ENCODE measurements at places on chromosomes 13 and 19.

- DNase-seq: no peak
These were observed 673 bp downstream of the CTU1 start for GRCh38 chr19:51107406-51108065.

DNA sequence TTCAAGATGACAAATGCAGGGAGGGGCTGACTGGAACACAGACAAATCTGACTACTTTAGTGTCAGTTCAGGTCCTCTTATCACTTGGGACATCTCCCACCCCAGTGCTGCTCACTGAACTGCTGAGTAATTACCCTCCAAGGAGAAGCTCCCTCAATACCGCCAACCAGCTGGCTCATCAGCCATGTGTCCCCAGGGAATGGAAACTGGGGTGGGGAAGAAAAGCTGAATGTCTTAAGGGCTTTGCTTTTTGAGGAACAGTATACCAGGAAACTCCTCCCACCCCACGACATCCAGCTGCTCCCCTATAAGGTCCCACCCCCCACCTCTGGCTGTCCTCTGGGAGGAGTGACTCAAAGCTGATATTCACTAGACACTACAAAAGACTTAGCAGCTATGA, 2.0 kb downstream of the ZNF823 start:
- no peak for DNase-seq

DNA sequence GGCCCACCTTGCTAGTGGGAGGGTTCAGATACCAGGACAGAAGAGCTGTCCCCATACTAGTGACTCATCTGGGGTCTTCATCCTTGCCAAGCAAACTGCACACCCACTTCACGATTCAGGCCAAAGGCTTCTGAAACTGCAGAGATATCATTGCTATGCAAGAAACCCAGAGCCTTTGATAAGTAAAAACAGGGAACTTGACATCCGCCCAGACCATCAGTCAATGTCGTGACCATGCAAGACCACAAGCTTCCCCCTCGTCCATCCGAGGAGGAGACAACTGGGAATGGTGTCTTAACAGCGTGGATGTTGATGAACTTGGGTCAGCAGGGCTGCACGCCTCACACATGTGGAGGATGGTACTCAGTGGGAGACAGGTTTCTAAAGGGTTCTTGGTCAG, 58.0 kb downstream of the ABCC4 start:
- DNase-seq: no peak

DNA sequence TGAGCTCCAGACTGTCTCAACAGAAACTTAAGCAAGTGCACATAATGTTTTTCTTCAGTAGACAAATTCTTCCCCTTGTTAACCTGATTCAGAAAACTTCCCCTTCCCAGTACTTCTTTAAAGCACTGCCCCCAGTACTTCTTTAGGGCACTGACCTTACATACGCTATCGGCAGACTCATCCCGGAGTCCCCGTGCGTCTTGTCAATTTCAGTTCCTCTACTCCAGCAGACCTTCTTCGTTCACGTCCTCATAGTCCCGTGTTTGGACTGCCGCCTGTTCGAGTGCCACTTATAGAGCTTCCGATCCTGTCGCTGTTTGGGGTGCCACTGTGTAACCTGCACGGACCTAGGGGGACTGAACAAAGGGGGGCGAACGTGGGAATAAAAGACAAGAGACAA, 29.0 kb downstream of the ZNF627 start:
- no peak for DNase-seq

GRCh38 chr13:108266321-108266990, 3.1 kb upstream of the TNFSF13B start:
- DNase-seq: no peak

DNA sequence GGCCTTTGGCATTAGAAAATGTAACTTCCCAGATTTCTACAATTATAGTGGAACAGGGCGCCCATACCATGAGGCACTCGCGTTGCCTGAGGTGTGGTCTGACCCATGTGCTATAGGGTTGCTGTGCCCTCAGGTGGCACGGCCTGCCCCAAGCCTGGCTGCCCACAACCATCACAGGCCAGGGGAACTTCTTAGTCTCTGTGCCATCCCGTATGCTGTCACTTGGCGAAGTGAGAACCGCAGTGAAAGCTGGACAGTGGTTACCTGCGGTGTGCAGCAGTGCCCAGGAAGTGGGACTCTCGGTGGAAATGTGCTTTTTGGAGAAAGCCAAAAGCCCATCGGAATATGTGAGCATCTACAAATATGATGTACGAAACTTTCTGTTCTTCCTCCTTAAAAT, 88.2 kb upstream of the GPR183 start:
- DNase-seq: no peak

DNA sequence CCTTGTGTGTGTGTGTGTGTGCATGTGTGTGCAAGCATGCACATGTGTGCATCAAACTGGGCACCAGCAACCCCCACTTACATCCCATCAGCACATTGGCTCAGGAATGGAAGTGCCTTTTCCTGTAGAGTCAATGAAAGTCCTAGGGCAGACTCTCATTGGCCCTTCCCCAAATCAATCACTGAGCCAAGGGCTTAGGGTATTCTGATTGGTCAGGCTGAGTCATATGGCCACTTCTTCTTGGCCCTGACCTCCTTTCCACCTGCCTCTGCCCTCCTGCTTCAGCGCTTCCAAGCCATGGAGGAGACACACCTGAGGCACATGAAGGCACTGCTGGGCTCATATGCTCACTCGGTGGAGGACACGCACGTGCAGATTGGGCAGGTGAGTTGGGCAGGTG, 20.9 kb downstream of the FCHO1 start:
- DNase-seq: no peak

- no peak for DNase-seq
These were observed 29.0 kb downstream of the CAPS start for GRCh38 chr19:5943045-5943444.

DNA sequence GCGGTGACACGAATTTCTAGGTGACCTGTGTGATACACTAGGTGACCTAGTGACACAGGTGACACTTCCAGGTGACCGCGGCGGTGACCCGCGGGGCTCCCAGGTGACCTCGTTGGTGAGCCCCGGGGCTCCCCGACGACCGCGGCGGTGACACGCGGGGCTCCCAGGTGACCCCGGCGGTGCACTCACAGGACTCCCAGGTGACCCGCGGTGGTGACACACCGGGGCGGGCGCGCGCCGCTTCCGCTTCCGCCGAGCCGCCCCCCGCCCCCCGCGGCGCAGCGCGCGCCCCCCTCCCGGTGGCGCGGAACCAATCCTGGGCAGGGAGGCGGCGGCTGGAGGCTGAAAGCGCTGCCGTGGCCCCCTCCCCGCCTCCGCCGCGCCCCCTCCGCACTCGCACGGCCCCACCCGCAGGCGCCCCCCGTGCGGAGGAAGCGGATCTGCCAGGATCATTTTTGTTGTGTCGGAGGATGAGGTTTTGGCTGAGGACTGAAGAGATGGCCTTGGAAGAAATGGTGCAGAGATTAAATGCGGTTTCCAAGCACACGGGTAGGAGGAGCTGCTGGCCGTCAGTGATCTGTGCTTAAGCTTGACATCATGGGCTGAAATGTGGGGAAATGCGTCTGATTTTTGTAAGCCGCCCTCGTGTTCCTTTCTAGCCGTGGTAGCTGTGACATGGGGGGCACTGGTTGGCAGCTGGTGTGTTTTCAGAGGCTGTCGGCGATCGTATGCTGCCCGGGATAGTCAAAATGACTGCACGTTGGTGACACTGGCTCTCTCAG, at the start of gene MCF2L:
Gene MCF2L (plus strand): TSS at position 305 of the 782 bp plus-strand sequence. CDS start 166 bp downstream, at position 471.
- DNase-seq: no peak

DNA sequence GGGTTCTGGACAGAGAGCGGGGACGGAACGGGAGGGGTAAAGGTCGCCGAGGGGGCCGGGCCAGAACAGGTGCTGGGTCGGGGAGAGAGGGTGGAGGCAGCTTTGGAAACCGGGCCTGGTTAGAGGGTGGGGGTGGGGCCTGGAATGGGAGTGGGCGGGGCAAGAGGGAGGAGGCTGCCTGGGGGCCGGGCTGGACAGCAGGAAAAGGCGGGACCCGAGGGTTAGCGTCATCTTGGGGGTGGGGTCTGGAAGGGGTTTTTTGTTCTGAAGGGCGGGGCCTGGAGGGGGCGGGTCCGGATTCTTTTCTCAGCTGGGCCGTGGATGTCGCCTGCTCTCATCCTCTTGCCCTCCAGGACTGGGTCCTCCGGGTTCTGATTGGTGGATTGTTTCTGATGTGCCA, 4.3 kb upstream of the ZNF813 start:
- no peak for DNase-seq

DNA sequence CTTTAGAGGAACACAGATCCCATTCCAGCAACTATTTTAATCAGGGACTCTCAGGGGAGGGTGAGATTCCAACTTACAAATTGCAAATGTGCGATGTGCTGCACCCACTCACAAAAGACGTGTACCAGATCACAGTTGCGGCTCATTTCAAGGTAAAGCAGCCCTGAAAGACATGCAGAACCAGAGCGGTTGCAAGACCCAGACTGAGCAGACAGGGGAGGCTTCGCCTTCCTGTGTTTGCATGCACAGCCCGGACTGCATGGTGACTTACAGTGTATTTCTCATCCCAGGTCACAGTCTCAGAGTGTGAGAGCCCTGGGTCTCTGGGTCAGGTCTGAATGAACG, 84.6 kb downstream of the ATP11A start:
- no peak for DNase-seq

- no peak for DNase-seq
These were observed 76.5 kb upstream of the RNF113B start for GRCh38 chr13:98253526-98253925.

DNA sequence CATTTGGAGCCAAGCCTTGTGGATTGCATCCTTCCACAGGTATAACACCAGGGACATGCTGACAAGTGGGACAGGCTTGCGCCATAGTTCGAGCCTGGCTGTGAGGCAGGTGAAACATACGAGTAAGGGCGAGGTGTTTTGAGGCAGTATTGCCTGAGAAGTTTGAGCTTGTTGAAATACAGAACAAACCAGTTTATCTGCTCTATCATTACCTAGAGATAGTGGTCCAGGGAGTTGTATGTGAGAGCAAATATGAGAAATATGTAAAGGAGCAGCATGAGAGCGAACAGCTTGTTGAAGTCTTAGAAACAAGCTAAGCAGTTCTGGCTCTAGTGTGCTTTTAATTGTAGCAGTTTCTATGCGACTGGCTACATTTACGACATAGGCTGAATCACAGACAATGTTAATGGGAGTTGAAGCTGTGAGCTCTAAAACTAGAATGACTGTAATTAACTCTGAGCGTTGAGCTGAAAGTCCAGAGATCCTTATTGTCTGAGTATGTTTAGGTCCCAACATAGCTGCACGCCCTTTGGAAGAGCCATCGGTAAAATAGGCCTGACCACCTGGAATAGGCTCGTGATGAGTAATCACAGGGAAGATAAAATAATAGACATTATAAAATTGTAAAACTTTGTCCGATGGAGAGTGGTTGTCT, 8.2 kb downstream of the ZNF439 start:
- no peak for DNase-seq

GRCh38 chr19:33780251-33780650, 16.4 kb upstream of the KCTD15 start:
- DNase-seq: no peak

DNA sequence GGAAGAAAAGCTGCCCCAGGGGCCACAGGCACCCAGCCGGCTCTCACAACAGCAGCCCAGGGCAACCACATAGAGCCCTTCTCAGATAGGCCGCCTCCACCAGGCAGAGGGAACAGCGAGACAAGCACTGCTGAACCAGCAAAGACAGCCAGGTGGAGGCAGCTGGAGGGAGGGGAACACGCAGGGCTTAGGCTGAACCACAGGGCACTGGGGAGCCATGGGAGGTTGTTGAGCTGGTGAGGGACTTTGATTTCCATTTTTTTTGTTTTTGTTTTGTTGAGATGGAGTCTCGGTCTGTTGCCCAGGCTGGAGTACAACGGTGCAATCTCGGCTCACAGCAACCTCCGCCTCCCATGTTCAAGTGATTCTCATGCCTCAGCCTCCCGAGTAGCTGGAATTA, 3.5 kb downstream of the GAMT start:
- no peak for DNase-seq

- DNase-seq: no peak
These were observed 209.3 kb downstream of the HS6ST3 start for GRCh38 chr13:96299235-96299634.

- no peak for DNase-seq
These were observed 78.7 kb upstream of the GPR183 start for GRCh38 chr13:99385940-99386339.

DNA sequence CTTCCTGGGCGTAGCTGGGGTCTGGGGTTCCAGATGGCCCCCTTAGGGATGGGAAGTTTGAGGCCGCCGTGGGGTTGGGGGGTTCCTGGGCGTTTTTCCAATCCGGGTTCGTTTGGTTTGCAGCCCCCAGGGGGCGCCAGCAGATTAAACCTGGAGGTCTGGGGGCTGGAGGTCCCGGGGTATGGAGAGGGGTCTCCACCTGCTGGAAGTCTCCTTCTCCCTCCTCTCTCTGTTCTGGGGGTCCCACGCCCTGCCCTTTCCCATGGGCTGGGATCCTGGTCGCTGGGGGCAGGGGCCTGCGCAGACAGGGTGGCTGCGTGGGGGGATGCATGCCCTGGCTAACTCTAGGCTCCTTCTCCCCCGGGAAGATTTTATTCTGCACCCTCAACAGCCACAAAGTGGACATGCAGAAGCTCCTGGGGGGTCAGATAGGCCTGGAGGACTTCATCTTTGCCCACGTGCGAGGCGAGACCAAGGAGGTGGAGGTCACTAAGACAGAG, 899 bp downstream of the GIPC3 start:
- no peak for DNase-seq

DNA sequence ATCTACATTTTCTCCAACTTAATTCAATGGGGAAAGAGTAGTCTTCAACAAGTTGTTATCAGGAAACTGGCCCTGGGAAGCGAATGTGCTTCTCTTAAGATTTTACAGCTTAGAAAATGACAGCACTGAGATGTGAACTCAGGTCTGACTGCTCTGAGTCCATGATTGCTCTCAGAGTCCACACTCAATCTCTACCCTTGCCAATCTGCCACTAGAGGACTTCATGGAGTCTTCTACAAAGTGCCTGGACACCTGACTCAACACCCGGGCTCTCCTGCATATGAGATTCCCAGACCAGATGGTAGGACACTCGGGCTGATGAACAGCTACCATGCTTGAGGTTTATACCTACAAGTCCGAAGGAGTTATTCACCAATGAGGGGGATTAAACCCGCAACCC, 74.8 kb downstream of the ABCC4 start:
- DNase-seq: no peak

GRCh38 chr13:44280456-44280855, 93.2 kb upstream of the SERP2 start:
- no peak for DNase-seq

DNA sequence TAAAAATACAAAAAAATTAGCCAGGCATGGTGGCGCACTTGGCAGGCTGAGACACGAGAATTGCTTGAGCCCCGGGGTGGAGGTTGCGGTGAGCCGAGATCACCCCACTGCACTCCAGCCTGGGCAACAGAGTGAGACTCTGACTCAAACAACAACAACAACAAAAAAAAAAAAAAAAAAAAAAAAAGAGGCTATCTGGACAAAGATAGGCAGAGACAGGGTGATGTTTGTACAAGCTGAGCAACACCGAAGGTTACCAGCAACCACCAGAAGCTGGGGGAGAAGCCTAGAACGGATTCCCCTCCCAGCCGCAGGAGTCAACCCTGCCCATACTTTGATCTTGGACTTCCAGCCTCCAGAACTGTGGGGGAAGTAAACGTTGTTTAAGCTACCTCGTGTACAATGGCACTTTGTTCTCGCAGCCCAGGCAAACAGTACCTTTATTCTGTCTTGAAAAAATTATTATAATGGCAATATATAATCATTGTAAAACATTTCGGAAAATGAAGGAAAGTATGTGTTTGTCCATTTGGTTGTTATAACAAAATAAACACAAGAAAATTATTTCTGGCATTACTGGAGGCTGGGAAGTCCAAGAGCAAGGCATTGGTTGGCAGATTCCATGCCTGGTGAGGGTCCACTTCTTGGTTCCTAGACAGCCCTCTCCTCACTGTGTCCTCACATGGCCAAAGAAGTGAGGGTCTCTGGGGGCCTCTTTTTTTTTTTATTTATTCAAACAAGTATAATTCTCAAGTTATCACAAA, 39.8 kb upstream of the LATS2 start:
- no peak for DNase-seq
